Effector memory CD4-positive, alpha-beta T cell (primary cell): ENCODE measurements at places on chromosomes 2 and 18.

DNA sequence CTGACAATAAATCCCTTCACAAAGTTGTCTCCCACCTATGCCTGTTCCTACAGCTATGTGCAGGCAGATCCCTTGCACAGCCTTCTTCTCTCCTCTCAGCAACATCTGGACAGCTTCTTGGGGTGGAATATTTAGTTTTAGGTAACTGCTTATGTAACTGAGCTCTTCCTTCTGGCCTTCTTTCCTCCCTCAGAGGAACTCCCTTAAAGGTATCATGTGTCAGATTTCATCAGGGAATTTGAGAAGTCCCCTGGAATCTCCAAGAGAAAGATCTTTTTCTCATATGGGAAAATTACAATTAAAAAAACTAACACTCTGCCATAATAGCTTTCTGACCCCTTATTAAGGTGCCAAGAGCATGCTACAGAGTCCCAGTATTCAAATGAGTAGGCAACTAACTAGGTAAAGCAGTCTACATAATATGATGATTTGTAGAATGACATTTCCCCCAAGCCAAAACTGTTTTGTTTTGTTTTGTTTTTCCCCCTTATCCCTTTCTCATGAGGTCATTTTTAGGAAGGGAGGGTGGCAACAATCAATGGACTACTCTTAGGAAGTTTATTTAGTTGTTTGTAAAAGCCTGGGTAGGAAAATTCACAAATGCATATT is 2.4 kb downstream of the TMEM200C start:
- no peak for DNase-seq

DNA sequence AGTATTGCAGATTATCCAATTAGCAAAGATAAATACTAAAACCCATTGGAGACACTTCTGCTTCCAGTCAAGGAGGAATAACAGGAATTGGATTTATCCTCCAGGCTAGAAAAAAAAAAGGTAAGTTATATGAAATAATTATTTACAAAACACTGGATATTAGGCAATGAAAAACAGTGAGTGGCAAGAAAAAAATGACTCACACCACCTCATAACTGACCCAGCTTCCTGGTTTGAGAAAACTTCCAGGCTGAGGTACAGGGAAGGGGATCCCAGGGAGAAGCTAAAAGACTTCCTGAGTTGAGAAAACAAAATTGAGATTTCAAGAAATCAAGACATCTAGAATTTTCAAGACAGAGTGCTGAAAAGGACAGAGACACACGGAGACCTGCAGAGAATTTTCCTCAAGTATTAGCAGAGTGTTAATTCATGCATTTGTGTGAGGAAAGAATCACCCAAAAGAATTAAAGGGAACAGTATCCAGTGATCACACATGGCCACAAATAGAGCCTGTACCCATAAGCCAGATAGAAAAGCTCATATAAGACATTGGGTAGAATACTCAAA is 17.4 kb downstream of the SRD5A2 start:
- no peak for DNase-seq

- DNase-seq: no peak
Measured at GRCh38 chr2:120854014-120854620, 118.4 kb downstream of the GLI2 start.

DNA sequence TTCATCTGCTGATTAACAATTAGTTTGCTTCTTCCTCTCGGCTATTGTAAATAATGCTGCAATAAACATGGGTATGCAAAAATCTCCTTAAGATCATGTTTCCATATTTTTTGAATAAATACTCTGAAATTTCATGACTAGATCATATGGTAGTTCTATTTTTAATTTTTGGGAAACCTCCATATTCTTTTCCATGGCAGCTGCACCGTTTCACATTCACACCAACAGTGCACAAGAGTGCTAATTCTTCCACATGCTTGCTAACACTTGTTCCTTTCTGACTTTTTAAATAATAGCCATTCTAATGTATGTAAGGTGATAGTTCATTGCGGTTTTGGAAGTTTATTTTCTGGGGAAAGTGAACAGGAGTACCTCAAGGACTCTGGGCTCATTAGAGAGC is 52.6 kb upstream of the TACR1 start:
- DNase-seq: no peak

DNA sequence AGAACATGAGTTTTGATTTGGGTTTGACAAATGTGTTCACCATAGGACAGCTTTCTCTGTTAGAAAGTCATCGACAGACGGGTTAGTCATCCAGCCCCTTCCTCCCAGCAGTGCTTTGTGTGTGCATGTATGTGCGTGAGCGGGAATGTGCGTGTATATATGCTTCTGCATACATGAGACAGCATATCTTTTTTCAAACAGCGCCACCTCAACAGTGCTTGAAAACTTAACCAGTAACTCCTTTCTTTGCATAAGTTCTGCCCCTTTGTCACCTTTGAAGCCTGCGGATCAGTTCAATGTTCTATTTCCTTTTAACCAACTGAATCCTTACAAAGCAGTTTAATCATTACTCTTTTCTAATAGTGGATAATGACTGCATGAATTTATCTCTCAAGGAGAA is 351.4 kb downstream of the LPIN1 start:
- no peak for DNase-seq

GRCh38 chr2:172540421-172540820 is 15.5 kb upstream of the PDK1 start:
- no peak for DNase-seq

- DNase-seq: no peak
Measured at GRCh38 chr2:112162956-112163355, 24.8 kb downstream of the FBLN7 start.

GRCh38 chr2:227545990-227546389 is 52.7 kb upstream of the SCYGR2 start:
- no peak for DNase-seq

- DNase-seq: no peak
Measured at GRCh38 chr2:23092831-23093230, 292.1 kb upstream of the KLHL29 start.
